Cardiac septum (tissue), 1 donor: ENCODE measurements at places on chromosomes 5 and 9.

- no peak for DNase-seq
These were observed 254.1 kb upstream of the DAPK1 start for GRCh38 chr9:87243602-87244001.

DNA sequence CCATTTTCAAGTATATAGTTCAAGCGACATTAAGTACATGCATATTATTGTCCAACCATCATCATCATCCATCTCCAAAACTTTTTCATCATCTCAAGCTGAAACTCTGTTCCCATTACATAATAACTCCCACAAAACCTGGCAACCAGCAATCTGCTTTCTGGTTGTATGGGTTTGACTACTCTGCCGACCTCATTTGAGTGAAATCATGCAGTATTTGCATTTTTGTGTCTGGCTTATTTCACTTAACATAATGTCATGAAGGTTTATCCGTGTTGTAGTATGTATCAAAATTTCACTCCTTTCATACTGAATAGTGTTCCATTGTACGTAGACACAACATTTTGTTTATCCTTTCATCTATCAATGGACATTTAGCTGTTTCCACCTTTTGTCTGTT lies 74.8 kb downstream of the SGCD start:
- DNase-seq, result no peak

- DNase-seq, result no peak
These were observed 22.0 kb upstream of the SPINK1 start for GRCh38 chr5:147853372-147853987.

GRCh38 chr5:124328201-124328600 lies 418.2 kb downstream of the ZNF608 start:
- DNase-seq, result no peak

DNA sequence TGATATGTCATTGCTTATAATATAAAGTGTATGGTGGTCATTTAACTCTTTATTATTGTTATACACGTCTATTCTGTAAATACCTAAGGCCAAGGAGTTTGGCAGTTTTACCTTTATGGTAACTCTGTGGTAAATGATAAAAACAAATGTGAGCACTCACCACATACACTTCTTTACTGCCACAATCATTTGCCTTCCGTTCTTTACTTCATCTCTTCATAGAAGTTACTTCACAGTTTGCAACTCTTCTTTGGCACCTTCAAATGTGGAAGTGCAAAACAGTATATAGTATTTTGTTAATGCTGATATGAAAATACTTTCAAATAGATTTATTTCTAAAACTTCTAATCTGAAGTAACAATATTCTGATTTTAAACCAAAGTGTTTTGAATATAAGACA lies 4.4 kb upstream of the MEF2C start:
- no peak for DNase-seq

- no peak for DNase-seq
These were observed 194.1 kb downstream of the ROR2 start for GRCh38 chr9:91755761-91756509.
